ENCODE measurements at places on chromosomes 6 and 20.

DNA sequence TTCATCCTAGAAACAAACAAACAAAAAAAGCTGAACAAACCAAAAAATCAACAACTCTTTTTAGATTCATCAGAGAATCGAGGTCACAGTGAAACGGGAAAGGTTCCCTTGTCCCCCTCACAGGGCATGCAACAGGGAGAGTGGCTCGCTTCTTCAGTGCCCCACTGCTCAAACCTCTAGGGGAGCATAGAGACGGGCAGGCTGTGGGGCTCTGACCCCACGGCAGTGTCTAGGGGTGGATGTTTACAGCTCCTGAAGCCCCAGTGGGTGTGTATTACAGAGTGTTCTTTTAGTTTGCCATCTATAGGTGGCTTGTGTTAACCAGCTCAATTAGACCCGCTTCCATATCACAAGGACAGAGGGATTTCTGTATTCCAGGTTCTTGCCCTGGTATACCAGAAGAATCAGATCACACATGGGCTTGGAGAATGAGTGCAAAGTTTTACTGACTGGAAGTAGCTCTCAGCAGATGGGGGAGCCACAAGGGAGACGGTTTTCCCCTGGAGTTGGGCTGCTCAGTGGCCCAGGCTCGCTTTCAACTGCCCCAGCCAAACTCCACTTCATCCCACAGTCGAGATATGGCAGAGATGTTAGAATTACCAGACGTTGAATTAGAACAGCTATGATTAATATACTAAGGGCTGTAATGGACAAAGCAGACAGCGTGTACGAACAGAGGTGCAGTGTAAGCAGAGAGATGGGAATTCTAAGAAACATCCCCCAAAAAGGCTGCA is 192.6 kb upstream of the CST7 start:
- no peak for DNase-seq

DNA sequence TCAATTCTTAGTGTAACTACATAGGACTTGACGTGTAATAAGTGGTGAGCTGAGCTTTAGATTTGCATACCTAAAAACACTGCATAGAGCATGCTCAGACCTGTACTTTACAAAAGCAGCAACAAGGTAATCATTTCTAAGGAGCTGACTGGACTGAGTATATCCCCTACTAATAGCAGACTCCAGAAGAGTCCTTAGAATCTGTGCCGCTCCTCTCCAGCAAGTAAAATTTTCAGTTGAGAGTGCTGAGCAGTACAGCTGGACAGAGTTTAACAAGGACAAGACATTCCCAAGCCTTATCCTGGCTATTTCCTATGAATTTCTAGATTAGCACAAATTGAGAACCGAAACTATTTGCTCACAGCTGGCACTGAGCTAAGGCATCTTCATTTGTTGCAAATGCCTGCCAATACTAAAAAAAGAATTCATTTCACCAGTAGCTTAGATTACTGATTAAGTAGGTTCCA is 26.1 kb upstream of the KLHL31 start:
- DNase-seq: no peak

GRCh38 chr20:35776513-35777101 is 4.8 kb downstream of the PHF20 start:
- no peak for DNase-seq

- DNase-seq: no peak
Measured at GRCh38 chr20:41650231-41650948, 32.2 kb upstream of the CHD6 start.

DNA sequence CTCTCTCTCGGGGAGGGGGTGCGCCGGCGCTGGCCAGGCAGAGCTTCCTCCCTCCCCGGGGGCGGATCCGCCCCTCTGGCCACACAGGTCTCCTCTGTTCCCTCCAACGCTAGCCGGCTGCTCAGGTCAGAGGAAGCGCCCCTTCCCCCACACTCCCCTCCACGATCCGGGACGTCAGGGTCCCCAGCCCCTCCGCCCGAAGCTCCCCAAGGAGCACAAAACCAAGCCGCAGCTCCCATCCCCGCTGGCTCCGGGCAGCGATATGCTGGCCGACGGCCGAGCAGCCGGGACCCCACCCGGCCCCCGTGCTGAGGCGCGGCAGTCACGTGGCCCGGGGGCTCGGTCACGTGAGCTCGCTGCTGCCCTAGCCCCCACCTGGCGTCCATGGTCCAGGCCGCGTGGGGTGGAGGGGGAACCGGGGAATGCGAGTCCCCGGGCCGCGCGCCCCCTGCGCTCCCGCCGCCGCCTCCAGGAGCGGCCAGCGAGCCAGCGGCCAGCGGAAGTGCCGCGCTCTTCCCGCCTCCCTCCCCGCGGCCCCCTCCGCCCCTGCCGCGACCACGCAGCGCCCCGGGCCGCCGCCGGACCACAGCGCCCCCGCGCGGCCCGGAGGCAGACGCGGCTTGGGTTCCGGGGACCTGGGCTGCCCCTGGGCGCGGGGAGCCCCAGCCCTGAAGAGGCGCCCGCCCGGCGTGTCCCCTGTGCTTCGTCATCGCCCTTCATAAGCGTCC is at the start of gene SLC35B2:
SLC35B2 (minus strand) TSS at position 504 of the 728 bp plus-strand sequence; CDS start at position 386, 118 bp downstream.
- peak; percentile 87 for DNase-seq

GRCh38 chr6:8108759-8109539 is 6.6 kb upstream of the EEF1E1 start:
- DNase-seq: no peak

DNA sequence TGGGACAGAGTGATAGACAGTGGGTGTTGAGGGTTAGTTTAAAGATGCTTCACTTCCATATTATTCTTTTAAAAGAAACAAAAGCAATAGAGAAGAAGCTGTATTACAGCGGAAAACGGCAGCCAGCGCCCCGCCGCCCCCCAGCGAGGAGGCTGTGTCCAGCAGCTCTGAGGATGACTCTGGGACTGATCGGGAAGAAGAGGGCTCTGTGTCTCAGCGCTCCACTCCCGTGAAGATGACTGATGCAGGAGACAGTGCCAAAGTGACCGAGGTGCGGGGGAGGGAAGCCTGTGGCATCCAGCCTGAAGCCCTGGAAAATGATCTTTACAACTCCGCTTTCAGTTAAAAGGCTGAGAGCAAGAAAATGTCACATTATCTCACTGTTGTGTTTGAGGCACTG is 100.2 kb downstream of the FIG4 start:
- no peak for DNase-seq

DNA sequence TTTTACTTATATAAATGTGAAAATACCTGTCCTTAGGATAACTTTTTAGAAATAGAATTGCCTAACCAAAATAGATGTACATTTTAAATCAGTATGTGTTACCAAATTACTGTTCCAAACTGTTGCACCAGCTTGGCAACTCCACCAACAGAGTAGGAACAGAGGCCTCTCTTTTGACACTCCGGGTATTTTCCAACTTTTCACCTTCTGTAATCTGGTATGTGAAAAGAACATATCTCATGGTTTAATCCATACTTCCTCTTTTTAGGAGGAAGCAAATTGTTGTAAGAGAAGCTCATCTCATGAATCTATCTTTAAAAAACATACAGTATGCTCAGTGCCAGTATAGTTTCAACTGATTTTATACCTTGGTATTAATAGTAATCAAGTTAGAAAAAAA is 24.9 kb downstream of the RNF144B start:
- DNase-seq: no peak

DNA sequence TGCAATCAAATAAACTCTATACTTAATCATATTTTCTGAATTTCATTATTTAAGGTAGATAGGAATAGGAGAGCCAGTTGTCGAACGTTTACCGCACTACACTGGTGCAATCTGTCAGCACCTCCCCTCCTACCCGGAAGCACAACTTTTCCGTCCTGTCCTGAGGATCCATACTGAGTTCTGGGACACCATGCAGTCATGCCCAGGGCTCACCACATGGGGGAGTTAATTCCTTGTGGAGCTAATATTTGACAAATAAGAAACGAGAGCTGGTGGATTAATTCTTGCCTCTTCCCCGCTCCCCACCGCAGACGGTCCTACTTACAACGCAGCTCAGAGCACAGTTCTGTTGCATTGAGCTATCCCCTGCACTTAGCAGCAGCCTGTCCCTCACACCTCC is 107.7 kb upstream of the RALGAPA2 start:
- DNase-seq: no peak

- peak; percentile 32 for DNase-seq
Measured at GRCh38 chr20:25196786-25197120, 1.2 kb downstream of the ENTPD6 start.

GRCh38 chr20:12055161-12055560 is 137.5 kb downstream of the BTBD3 start:
- no peak for DNase-seq

DNA sequence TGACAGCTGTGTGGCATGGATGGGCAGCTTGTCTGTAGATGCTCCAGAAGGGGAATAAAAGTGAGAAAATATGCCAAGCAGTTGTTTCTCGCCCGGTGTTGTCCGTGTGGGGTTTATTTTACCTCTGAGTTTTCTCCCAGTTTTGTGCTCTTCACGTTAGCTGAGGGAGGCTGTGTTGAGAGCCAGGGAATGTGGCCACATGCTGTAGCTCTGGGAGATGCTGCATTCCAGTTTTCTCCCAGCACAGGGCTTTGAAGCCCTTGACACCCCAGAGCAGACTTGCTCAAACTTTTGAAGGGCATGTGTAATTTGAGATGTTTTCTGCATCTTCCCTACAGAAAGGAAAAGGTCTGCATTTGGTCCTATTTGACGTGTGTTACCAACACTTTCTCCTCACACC is 67.7 kb downstream of the RREB1 start:
- DNase-seq: no peak

GRCh38 chr6:3719462-3720308 is 31.8 kb downstream of the PXDC1 start:
- no peak for DNase-seq

- DNase-seq: no peak
Measured at GRCh38 chr6:29745386-29745785, 22.2 kb downstream of the HLA-F start.

GRCh38 chr20:58700823-58701222 is 8.2 kb downstream of the NPEPL1 start:
- no peak for DNase-seq

DNA sequence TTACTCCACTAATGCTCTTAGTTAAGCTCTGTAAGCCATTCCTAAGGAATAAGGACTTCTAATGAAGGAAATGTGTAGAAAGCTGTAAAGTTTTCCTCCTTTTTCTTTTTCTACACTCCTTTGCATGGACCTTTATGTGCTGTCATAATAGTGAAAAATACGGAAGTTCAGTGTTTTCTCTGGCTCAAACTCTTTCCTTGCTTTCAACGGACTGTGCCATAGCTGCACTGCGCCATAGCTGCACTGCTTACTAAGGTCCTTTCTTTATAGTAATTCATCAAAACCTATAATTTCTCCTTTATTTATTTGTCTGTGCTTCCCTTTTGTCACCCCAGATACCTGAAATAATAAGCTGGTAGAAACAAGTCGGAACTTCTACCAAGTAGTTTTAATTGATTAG is 67.3 kb downstream of the RNF144B start:
- no peak for DNase-seq

DNA sequence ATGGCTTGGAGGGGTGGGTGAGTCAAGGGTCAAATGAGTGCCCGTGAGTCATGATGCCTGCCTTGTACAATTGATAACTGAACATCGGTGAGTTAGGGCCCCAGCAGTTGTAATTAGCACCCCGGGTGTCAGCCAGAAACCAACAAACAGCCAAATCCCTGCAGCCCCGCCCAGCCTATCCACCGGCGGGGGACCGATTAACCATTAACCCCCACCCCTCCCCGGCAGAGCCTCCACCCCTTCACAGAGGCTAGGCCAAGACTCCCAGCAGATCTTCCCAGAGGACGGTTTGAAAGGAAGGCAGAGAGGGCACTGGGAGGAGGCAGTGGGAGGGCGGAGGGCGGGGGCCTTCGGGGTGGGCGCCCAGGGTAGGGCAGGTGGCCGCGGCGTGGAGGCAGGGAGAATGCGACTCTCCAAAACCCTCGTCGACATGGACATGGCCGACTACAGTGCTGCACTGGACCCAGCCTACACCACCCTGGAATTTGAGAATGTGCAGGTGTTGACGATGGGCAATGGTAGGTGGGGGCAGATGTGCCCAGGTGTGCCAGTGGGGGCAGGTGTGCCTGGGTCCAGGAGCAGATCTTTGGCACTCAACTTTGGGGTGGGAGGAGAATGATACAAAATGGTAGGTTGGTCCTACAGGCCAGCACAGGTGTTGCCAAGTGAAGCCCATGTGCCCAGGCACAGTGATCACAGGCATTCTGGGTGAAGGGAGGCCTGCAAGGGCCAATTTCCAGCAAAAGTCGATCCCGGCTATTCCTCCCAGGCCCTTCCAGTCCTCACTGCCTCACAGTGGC is 45.7 kb downstream of the HNF4A start:
- no peak for DNase-seq

- no peak for DNase-seq
Measured at GRCh38 chr6:32386040-32386439, 14.3 kb upstream of the TSBP1 start.
